ENCODE measurements at places on chromosomes 16 and 17.

DNA sequence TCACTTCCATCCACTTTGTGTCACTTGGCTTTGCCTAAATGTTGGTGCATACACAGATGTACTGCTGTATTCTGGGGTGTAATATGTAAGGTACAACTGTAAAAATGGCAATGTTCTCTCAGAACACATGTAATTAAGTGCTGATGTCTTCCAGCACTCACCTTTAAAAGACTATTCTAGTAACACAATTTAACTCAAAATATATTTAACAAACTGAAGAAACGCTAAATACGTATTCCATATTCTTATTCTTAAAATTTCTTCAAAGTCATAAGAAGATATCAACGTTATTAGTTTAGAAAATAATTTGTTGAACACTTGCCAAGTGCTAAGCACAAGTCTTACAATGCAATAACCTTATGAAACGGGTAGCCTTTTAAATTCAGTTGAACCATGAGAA, 3.6 kb downstream of the CMC2 start:
- no peak for DNase-seq

- no peak for DNase-seq
Measured at GRCh38 chr17:68277807-68278206, 13.1 kb downstream of the SLC16A6 start.

DNA sequence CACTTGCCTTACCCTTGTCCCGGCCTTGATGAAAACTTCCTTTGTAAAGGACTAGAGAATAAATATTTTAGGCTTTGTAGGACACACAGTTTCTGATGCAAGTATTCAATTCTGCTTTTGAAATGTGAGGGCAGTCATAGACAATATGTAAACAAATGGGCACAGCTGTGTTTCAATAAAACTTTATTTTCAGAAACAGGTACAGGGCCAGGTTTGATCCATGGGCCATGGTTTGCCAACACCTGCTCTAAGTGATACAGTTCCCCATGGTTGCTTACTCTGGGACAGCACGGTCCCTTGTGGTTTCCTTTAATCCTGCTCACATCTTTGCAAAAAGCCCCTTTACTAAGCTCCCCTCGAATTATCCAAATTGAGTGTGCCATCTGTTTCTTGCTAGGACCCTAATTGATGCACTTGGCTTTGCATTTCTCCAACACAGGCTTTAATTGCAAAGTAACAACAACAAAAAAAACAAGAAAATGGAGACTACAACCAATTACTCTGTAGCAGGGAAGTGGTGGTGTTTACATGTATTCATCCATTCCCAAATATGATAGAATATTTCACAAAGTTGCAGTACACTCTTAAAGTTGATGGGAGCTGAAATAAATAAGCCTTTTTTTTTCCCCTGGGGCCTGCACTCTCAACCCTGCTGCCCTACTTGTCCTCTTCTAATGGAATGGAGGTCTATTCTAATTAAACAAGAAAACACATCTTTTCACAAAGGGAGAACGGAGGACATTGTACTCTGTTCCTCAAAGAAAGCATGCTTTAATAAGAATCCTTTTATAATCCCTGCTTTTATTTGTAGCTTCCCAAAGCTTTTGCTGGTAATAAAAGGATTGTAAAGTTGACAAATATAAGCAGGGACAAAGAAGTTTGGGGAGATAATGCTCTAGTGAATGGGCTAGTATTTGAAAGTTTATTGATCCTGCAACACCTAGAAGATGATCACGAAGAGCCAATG, 37.7 kb upstream of the TOX3 start:
- DNase-seq = no peak

DNA sequence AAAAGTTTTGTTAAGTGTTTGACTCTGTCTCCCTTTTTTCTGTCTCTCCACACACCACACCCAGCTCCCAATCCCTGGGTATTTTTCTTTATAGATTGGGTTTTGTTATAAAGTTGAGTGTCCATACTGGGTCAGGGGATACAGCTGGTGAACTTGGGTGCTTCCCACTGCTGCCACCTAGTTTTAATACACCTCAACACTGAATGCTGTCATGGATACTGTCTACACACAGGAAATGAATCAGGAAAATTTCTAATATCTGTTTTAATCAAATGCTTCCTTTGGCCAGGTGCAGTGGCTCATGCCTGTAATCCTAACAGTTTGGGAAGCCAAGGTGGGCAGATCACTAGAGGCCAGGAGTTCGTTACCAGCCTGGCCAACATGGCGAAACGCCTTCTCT, 5.3 kb upstream of the TAOK1 start:
- no peak for DNase-seq

- no peak for DNase-seq
Measured at GRCh38 chr16:68367440-68367839, 56.6 kb downstream of the PRMT7 start.

- DNase-seq = no peak
Measured at GRCh38 chr17:37694734-37695133, 50.1 kb downstream of the HNF1B start.
